ENCODE measurements at places on chromosomes 16 and 17. TPM values are rescaled to one million over a fixed set of nuclear protein-coding genes. Genes with fewer than 3 reads are reported as not detected.
A peak's percentile ranks its signal among the peaks of the same experiment; 100 is the strongest.

DNA sequence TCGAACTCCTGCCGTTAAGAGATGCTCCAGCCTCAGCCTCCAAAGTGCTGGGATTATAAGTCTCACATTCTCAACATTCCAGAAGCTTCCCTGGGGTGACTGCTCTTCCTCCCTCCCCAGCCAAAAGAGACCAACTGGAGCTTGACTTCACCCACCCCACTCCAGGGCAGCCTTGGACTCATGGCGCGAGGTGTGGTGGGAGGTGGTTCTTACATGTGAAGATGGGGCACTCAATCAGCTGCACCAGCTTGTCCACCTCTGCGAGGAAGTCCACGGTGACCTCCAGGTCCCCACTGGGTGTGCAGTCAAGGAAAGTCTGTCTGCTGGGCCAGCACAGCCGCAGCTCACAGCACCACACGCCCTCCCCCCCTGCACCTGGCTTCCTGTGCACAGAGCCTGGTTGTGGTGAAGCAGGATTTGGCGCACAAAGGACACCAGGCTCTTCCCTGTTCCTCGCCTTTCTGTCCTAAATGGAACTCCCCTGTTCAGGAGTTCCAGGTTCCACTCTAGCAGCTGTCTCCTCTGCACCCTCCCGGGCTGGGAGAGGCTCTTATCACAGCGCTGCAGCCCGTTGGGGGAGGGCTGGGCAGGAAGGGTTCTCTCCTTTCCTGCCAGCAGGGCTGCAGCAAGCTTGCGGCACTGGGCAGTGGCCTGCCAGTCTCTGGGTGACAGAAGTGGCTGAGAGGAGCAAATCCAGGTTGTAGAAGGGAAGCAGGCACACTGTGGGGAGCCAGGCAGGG is 9.6 kb upstream of the MTSS2 start:
- H3K4me3 ChIP-seq = no peak overlapping the region
- DNase-seq = peak; percentile 56
- no peaks in the 10 kb centered on the region for H3K4me1 ChIP-seq
- H3K36me3 ChIP-seq = no peaks in the 10 kb centered on the region
- H3K27me3 ChIP-seq = no peaks in the 10 kb centered on the region

GRCh38 chr17:79907850-79908249 is 68.6 kb upstream of the CBX4 start:
- no peak overlapping the region for H3K27ac ChIP-seq
- DNase-seq = no peak
- H3K4me1 ChIP-seq = no peaks in the 10 kb centered on the region
- no peaks in the 10 kb centered on the region for H3K27me3 ChIP-seq

DNA sequence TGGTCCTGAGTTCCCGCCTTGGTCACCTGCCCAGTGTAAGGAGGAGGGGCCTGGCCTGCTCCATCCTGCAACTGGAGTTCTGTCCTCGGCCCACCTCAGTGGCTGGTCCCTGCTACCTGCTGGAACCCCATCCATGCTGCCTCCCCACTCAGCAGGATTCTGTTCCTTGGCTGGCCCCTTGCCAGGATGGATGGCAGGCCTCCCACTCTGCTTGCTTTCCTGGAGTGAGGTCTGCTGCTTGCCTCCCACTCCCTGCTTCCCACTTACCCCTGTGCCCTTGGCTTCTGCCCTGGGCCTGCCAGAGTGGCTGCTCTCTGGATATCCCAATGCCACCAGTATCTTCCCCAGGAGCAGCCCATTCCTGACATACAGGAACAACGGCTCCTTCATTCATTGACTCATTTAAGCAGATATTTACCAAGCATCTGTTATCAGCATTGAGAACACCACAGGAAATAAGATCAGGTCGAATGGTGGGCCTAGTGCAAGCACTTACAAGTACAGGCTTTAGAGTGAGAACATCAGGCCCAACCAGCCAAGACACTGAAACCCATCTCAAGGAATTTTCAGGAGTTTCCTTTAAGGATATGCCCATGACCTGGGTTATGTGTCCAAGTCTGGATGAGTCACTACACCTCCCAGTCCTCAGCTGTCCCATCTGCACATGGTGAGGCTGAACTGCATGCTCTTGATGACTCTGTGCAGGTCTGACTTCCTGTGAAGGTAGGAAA is 17.0 kb upstream of the RPRML start:
- H3K4me1 ChIP-seq = no peaks in the 10 kb centered on the region
- no peak overlapping the region for H3K27ac ChIP-seq
- no peak for DNase-seq

DNA sequence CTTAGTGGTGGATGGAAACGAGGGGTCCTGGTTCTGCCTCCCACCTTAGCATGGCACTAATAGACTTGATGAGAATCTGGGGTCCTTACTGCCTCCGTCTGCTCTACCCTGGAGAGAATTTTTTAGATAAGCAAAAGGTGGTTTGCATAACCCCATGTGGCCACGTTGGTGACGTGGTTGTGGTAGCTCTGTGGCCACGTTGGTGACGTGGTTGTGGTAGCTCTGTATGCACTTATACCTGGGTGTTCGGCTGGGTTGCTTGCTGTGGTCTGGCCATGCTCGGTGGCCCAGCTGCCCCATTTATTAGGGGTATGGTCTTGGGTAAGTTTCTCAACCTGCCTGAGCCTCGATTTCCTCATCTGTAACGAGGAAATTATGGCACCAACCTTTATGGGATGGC is 13.0 kb downstream of the SPIRE2 start:
- H3K36me3 ChIP-seq = no peaks in the 10 kb centered on the region
- no peak overlapping the region for H3K27ac ChIP-seq
- no peak overlapping the region for H3K4me3 ChIP-seq
- no peaks in the 10 kb centered on the region for H3K27me3 ChIP-seq
- H3K4me1 ChIP-seq = no peaks in the 10 kb centered on the region

GRCh38 chr16:11104168-11105037 is 151.6 kb downstream of the SOCS1 start:
- H3K27ac ChIP-seq = no peak overlapping the region
- DNase-seq = no peak

GRCh38 chr17:82077617-82078358 is 12.2 kb upstream of the DUS1L start:
- H3K4me1 ChIP-seq = no peaks in the 10 kb centered on the region
- no peak overlapping the region for H3K4me3 ChIP-seq
- peaks cover 15% of the 10 kb centered on the region for H3K36me3 ChIP-seq
- DNase-seq = no peak

- peak overlapping the region; percentile 83 for H3K4me3 ChIP-seq
- peak overlapping the region; percentile 79 for H3K27ac ChIP-seq
- no peaks in the 10 kb centered on the region for H3K27me3 ChIP-seq
Observed at GRCh38 chr17:42562388-42563142, 617 bp downstream of the COASY start.

Gene KRT38
- not detected for total RNA-seq

Gene DRC7
- 0.28 TPM for total RNA-seq

Gene CHD9NB
- 3.6 TPM for total RNA-seq
